Ascending aorta (tissue), 2 donors: ENCODE measurements at places on chromosomes 12 and 14.

DNA sequence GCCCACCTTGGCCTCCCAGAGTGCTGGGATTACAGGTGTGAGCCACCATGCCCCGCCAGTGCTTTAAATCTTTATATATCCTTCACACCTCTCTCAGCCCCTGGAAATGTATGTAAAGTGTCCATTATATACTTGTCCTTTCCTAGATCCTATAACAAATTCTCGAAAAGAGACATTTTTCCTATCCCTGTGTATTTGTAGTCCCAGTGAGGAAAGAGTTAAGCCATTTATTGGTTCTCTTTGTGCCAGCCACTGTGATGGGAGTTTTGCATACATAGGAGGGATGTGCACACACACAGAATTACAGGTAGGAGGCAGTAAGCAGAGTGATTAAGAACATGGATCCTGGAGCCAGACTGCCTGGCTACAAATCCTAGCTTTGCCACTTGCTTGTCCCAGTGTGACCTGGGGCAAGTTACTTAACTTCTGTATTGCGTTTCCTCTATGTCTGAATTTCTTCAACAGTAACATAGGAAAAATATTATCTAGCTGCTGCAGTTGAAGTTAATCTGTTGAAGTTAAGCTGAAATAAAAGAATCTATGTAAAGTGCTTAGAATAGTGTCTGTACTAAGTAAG, 2.1 kb upstream of the RABGGTA start:
- DNase-seq, result no peak

DNA sequence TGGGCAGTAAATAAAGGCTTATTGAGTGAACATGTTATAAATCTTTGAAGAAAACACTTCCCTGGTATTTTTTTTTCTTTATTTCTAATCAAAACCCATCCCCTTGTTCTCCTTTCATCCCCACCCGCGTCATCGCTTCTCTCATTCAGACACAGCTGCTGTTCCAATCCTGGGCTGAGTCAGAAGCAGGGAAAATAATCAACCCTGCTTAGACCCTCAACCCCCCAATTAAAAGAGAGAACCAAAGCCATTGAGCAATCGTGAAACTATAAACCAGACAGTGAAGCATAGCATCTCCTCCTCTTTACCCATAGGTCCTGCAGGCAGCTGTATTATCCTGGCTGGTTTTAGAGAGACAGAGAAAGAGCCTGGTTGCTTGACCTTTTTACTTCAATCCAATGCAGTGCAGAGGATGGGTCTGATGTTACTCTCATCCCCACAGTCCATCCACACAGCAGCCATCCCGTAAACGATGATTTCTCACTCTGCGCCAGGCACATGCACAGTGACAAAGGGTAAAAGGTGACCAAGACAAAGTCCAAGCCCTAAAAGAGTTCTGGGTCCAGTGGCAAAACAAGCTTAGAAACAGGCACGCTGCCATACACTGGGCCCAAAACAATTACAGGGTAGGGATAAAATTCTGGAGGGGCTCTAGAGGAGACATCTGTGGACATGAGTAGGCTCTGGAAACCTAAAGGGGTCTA, 238.3 kb downstream of the GALC start:
- no peak for DNase-seq

DNA sequence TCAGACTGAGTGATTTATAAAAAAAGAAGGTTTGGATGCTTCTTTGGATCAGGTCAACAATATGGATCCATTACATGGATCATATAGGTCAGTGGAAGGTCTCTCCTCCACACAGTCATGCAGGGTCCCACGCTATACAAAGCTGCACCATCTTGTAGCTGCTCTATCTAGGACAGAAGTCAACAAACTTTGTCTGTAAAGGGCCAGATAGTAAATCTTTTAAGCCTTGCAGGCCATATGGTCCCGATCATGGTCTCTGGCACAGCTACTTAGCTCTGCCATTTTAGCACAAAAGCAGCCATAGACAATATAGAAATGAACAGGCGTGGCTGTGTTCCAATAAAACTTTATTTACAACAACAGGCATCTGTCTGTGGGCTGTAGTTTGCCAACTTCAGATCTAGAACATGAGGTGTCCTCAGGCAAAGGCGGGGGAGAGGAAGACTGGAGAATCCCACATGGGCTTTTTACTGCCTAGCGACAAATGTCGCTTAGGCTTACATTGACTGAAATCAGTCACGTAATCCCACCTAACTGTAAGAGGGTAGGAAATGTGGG, 36.7 kb downstream of the TMEM233 start:
- DNase-seq, result no peak

- no peak for DNase-seq
These were observed 34.2 kb downstream of the NCKAP5L start for GRCh38 chr12:49794021-49794420.

DNA sequence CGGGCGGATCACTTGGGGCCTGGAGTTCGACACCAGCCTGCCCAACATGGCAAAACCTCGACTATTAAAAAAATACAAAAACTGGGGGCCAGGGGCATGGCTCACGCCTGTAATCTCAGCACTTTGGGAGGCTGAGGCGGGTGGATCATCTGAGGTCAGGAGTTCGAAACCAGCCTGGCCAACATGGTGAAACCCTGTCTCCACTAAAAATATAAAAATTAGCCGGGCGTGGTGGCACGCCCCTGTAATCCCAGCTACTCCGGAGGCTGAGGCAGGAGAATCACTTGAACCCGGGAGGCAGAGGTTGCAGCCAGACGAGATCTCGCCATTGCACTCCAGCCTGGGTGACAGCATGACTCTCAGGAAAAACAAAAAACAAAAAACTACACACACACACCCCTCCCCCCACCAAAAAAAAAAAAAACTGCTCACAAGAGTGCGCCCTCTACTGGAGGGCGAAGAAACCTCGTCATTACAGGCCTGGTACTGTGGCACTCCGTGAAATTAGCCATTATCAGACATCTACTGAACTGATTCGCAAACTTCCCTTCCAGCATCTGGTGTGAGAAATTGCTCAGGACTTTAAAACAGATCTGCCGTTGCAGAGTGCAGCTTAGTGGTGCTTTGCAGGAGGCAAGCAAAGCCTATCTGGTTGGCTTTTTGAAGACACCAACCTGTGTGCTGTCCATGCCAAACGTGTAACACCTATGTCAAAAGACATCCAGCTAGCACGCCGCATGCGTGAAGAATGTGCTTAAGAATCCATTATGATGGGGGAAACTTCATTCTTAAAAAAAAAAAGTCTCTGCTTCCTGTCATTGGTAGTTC, 7.7 kb downstream of the PPP1R3E start:
- no peak for DNase-seq

GRCh38 chr14:34872822-34873588, 2.2 kb downstream of the BAZ1A start:
- no peak for DNase-seq

GRCh38 chr14:100785626-100786025, 40.3 kb upstream of the MEG3 start:
- DNase-seq, result no peak

DNA sequence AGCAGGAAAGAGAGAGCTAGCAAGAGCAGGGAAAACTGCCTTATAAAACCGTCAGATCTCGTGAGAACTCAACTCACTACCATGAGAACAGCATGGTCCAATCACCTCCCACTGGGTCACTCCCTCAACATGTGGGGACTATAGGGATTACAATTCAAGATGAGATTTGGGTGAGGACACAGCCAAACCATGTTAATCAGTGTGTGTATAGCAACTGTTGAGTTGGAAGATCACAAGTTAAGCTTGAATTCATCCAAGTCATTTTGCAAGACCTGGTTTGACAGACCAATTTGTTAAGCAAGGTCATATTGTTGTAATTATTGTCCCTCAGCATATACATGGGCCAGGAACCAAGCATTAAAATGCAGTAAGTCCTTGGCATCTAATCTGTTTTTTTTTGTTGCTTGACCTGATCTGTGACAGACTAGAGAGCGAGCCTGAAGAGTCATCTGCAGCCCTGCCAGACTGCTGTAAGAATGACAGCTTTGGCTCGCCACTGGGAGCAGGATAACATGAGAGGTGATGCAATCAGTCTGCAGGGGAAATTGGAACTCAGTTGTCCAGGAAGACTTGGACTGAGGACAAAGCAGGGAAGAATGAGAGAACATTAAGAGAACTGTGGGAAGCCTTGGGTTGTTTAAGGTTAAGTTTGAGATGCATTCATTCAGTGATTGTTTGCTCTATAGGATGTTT, 297.6 kb upstream of the SEL1L start:
- peak; percentile 67 for DNase-seq

DNA sequence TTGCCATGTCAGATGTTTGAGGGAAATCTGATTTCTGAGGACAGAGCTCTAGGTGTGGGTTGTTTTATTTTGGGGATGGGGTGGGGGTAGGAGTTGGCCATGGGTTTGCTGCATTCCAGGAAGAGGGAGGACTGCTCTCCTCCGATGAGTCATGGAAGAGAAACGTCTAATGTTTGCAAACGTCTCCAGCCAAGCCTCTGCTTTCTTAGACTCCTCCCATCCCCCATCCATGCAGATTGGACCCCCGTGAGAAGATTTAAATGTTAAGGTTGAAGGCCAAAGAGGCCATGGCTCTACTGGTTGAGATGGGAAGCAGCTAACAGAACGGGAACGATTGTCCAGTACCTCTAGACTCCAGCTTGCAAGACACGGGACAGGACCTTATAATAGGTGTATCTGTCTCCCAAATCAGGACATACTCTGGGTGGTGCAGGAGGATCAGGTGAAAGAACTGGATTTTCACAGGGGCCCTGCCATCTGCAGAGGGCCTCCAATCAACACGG, 11.4 kb upstream of the ATP2A2 start:
- no peak for DNase-seq

- no peak for DNase-seq
These were observed 26.0 kb upstream of the IL22 start for GRCh38 chr12:68279227-68280054.

GRCh38 chr14:56844406-56845002, 34.2 kb upstream of the OTX2 start:
- DNase-seq, result no peak

GRCh38 chr14:68182492-68182891, 362.9 kb downstream of the RAD51B start:
- no peak for DNase-seq

GRCh38 chr14:33966276-33966675, 15.4 kb upstream of the EGLN3 start:
- DNase-seq, result no peak

- no peak for DNase-seq
These were observed 65.7 kb upstream of the SRSF5 start for GRCh38 chr14:69701291-69701690.

DNA sequence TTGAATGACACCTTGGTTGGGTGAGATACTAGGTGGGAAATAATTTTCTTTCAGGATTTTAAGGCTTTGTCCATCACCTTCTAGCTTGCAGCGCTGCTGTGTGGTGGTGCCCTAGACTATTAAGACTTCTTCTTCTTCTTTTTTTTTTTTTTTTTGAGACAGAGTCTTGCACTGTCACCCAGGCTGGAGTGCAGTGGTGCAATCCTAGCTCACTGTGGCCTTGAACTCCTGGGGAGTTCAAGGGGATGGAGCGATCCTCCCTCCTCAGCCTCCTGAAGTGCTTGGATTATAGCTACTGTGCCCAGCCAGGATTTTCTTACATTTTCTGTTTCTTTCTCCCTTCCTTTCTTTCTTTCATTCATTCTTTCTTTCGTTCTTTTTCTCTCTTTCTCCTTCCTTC, 10.3 kb upstream of the MTA1 start:
- DNase-seq, result no peak

- DNase-seq, result no peak
These were observed 357.3 kb upstream of the RGS6 start for GRCh38 chr14:71574976-71575375.

DNA sequence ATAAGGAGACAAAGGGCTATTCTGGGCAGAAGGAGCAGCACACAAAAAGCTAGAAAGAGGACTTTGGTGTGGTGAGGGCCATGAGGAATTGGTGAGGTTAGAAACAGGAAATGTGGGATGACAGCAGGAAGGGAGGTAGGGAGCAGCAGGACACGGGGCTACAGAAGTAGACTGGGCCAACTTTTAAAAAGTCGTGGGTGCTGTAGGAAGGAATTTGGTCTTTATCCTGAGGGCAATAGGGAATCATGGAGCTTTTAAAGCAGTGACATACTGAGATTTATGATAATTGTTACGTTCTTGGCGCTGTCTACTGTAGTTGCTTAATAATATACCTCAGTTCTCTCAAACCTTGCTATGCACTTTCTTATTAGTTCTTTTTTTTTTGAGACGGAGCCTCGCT, 8.2 kb upstream of the CHURC1 start:
- no peak for DNase-seq

- DNase-seq, result no peak
These were observed 259.0 kb upstream of the G2E3 start for GRCh38 chr14:30299915-30300314.

DNA sequence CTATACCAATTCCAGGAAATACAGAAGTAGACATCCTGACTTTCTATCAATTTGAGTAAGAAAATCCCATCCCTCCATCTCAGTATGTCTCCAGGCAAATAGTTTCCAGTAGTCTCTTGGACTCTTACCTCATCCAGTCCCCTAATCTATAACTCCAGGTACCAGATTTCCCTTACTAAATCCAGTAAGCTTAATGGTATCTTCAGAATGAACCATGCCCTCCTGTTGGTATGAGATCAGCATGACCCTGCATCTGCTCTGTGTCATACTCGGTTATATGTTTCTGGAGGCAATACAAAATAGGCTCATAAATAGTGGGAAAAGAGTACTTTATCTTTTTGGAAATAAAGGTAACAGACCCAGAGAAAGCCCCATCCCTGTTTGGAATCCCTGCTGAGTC, 18.4 kb downstream of the PIGH start:
- no peak for DNase-seq

DNA sequence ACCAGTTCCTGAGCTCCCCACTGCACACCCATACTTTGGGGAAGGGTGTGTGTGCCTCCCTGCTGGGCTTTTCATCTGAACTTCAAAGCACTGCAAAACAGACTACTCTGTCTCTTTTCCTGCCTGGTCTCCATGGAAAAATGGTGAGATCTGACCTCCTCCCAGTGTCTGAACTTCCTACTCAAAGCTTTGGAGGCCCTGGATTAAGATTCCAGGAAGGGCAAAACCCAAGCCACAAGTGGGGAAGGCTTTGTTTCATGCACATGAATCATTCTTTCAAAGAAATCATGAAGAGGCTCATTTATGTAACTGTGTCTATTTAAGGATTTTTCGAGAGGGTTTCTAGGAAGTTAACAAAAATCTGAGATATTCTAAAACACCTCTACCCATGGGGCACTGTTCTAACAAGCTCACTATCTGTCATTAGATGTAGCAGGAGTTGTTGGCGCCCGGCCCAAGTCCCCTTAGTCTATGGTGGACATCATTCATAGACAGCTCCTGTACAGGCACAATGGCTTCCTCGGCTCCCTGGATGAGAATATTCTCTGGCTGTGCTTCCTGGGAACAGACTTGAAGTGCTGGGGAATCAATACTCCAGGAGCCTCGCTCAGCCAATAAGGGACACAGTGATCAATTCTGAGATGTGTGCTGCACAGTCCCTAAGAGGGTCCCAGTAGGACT, 224.0 kb downstream of the KTN1 start:
- no peak for DNase-seq
